ENCODE measurements at places on chromosomes 2 and 18. TPM values are rescaled to one million over a fixed set of nuclear protein-coding genes. Genes with fewer than 3 reads are reported as not detected.
A peak's percentile ranks its signal among the peaks of the same experiment; 100 is the strongest.

DNA sequence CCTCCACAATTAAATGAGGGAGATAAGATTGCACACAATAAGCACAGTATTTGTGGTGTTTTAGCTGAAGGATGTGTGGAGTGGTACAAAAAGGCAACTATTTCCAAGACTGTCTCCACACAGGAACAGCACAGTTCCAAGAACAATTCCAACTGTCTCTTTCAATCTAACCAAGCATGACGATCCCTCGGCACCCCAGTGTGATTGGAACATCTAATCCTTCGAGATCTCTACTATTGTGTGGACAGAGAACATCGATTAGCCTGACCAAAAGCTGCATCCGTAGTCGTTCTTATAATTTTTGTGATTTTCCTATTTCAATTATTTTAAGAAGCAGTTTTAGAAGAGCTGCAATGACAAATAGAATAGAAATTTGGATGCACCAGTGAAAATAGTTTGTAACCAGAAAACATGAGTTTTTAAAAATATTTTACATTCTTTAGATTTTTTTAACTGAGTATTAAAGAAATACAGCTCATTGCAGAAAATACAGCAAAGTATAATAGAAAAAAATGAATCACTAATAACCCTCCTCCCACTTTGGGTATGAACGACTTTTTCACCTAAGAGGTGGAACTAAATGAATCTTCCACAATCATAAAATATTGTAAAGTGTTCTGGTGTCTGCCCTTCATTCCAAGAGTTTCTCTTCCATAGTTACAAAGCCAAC lies 76.4 kb upstream of the CABLES1 start:
- no peak for DNase-seq
- H3K27me3 ChIP-seq = no peaks in the 10 kb centered on the region
- H3K27ac ChIP-seq = no peak overlapping the region
- no peak overlapping the region for H3K4me3 ChIP-seq
- no peaks in the 10 kb centered on the region for H3K4me1 ChIP-seq

DNA sequence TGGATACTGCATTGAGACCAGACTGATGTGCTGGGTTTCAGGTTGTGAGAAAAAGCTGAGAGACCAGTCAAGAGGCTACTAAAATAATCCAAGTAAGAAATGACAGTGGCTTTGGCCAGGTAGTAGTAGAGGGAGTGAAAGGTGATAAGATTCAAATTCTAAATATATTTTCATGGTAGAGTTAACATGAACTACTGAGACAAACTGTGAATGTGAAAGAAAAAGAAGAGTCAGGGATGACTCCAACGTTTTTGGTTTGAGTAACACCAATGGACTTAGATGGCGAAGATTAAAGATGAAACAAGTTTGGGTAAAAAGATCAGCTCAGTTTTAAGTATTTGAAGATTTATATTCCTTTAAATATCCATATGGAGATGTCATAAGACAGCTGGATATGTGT lies 209.4 kb downstream of the ZEB2 start:
- no peak overlapping the region for H3K27ac ChIP-seq
- H3K27me3 ChIP-seq = no peaks in the 10 kb centered on the region
- no peak overlapping the region for H3K4me3 ChIP-seq
- DNase-seq = no peak
- H3K4me1 ChIP-seq = no peaks in the 10 kb centered on the region

DNA sequence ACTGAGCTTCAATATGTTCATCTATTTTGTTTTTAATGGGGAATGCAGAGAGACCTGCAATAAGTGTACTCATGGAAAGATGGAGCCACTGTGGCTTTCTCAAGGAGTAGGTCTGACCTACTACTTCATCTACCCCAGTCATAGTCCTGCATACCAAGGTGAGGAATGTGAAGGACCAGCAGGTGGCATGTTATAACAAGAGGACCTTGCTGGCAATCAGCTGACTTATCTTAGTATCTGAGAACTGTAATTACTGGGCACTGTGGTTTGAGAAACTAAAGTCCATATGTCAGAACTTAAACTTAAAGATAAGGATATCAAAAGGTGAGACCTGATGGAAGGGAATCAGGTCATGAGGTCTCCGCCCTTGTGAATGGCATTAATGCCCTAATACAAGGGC lies 1104.2 kb downstream of the BCL11A start:
- no peak overlapping the region for H3K27ac ChIP-seq
- H3K4me1 ChIP-seq = no peaks in the 10 kb centered on the region
- no peaks in the 10 kb centered on the region for H3K36me3 ChIP-seq
- DNase-seq = no peak

GRCh38 chr18:48152549-48152948 lies 222.1 kb upstream of the SMAD2 start:
- no peaks in the 10 kb centered on the region for H3K27me3 ChIP-seq
- no peaks in the 10 kb centered on the region for H3K36me3 ChIP-seq
- no peak for DNase-seq

DNA sequence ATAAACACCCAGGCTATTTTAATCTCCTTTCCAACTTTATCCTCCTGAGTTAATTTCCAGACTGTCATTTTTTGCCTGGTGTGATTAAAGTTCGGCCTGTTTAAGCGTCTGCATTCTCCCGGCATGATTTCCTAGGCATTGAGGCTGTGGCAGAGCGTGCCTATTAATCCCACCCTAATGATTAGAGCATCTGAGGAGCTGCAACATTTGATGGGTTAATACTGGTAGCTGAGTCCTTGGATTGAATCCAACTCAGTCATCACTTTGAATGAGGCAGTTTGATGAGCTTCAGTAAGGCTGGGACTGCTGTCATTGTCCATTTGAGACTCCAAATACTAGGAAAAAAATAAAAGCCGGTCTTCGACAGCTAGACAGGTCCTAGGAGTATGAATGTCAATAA lies 882.5 kb downstream of the SLC4A3 start:
- H3K36me3 ChIP-seq = no peaks in the 10 kb centered on the region
- H3K27me3 ChIP-seq = no peaks in the 10 kb centered on the region
- no peak overlapping the region for H3K4me3 ChIP-seq
- no peak overlapping the region for H3K27ac ChIP-seq
- H3K4me1 ChIP-seq = no peaks in the 10 kb centered on the region

Gene PSMD1
- total RNA-seq = 176 TPM

GRCh38 chr2:218435003-218435982 lies 16.4 kb downstream of the VIL1 start:
- no peak overlapping the region for H3K4me3 ChIP-seq
- no peaks in the 10 kb centered on the region for H3K36me3 ChIP-seq
- no peak overlapping the region for H3K27ac ChIP-seq
- DNase-seq = no peak
- H3K4me1 ChIP-seq = no peaks in the 10 kb centered on the region

Gene BCL2
- 60.5 TPM for total RNA-seq

DNA sequence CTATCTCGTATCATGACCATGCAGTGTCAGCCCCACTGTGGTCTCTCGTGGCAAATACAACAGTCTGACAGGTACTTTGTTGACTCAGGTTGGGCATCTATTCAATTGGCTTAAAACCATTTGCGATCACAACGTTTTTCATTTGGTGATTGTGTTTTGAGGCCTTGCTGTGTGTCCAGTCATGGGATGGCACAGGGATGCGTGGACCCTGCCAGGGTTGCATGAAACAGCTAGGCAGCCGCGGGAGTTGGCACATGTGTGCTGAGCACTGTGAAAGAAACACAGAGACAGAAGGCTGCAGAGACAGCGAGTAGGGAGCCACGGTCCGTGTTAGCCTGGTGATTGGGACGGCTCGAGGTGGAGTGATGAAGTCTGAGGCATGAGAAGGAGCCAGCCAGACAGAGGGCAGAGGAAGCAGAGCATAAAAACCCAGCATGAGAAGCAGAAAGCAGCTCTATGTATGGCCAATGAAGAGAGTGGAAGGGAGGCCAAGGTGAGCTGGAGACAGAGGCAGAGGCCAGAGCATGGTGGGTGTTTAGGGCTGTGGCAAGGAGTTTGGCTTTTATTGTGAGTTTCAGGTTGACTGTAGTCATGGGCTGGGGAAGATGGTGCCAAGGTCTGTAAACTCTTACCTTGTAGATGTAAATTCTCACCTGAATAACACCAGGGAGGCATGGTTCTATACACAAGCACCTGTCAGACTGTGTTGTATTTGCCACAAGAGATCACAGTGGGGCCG lies 31.8 kb upstream of the IL1R1 start:
- no peaks in the 10 kb centered on the region for H3K4me1 ChIP-seq
- no peak for DNase-seq
- no peaks in the 10 kb centered on the region for H3K27me3 ChIP-seq
- no peak overlapping the region for H3K4me3 ChIP-seq

DNA sequence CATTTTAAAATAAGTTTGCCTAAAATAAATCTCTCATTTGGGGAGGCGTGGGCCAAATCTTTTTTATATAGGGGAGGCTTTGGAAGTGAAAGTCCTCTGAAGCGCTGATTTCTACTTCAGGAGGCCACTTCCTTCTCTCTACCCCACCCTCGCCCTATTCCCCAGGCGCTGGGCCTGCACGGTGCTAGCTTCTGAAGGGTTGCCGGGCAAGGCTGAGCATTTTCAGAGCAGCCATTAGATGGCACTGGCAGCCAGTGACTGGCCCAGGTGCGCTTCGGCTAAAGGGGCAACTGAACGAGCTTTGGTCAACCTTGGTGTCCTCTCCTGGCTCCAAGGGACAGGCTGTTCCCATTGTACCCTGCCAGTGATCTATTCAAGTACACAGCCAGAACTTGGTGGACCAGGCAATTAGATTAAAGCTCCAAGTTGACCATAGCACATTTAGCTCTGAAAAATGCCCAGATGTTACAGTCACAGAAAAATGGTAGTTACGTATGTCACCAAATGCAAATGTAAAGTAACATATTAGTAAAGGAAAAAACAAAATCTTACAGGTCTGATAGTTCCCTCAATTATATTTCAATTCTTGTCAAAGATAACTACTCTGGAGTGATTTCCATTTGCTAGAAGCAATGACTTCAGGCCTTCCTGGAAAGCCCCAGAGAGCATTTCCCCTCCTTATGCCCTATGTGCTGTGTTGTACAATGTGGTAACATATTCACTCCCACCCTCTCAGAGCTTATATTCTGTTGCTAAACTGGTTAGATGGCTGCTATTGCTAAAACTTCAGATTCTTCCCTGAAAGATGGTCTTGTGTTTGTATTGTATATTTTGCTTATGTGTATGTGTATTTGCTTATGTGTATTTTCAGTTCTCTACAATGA lies 2.1 kb downstream of the POMC start:
- peaks cover 15% of the 10 kb centered on the region for H3K27me3 ChIP-seq
- H3K27ac ChIP-seq = no peak overlapping the region
- DNase-seq = peak; percentile 31
- peaks cover 11% of the 10 kb centered on the region for H3K4me1 ChIP-seq

DNA sequence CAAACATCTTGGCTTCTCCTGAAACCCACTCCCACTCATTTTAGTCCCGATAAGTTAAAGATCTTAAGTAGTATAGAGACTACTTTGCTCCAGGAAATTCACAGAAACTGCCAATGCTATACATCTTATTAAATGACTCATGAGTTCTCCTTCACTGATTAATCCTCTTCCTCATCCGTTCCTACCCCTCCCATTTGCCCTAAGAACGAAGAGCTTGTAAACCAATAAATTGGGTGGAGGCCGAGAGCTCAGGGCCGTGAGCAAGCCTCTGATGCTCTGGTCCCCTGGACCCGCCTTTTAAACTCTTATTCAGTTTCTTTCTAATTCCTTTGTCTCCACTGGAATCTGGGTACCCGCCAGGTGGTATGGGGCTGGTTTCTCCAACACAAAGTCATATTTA lies 68.6 kb downstream of the METTL8 start:
- H3K27me3 ChIP-seq = no peaks in the 10 kb centered on the region
- no peak overlapping the region for H3K27ac ChIP-seq
- no peak overlapping the region for H3K4me3 ChIP-seq

- H3K27ac ChIP-seq = no peak overlapping the region
- H3K4me3 ChIP-seq = no peak overlapping the region
- no peaks in the 10 kb centered on the region for H3K4me1 ChIP-seq
- H3K36me3 ChIP-seq = no peaks in the 10 kb centered on the region
- no peak for DNase-seq
Observed at GRCh38 chr18:53567929-53568574, 656.4 kb downstream of the MBD2 start.

- no peaks in the 10 kb centered on the region for H3K27me3 ChIP-seq
- no peaks in the 10 kb centered on the region for H3K4me1 ChIP-seq
- H3K4me3 ChIP-seq = no peak overlapping the region
- DNase-seq = no peak
Observed at GRCh38 chr2:104583811-104584210, 270.1 kb upstream of the POU3F3 start.

- no peak overlapping the region for H3K27ac ChIP-seq
- no peaks in the 10 kb centered on the region for H3K4me1 ChIP-seq
- H3K4me3 ChIP-seq = no peak overlapping the region
- DNase-seq = no peak
- H3K27me3 ChIP-seq = peaks cover 8% of the 10 kb centered on the region
- H3K36me3 ChIP-seq = no peaks in the 10 kb centered on the region
Observed at GRCh38 chr2:131425231-131425941, 50.5 kb upstream of the TUBA3D start.

DNA sequence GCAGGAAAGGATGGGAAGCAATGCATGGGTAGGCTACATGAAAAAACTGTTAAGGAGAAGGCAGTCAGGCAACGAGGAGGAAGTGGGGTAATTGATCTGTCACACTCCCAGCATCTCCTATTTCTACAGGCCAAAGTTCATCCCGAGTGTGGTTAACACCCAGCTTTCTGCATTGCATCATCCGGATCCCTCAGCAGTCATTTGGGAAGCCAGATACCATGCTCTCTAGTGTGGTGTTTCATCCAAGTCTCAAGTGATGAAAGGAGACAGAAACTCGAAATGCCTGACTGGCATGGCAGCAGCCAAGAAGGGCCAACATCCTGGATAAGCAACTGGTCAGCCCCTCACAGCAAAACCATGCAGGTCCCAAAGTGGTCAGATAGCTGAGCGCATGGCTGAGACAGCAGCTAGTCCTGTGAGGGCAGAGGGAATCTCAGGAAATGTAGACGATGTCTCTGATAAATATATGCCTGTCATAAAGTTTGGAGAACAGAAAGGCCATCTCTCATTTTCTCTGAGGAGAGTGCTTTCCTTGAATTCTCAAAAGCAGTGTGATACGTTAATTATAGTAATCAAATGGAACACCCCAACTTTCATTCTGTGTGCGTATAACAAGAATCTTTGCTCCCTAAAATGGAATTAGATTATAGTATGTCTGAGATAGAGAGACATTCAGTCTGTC lies 24.8 kb upstream of the HNRNPA3 start:
- no peak overlapping the region for H3K27ac ChIP-seq
- no peak for DNase-seq
- no peaks in the 10 kb centered on the region for H3K36me3 ChIP-seq
- no peaks in the 10 kb centered on the region for H3K4me1 ChIP-seq

Gene AMMECR1L
- 23.4 TPM for total RNA-seq

Gene GCG
- not detected for total RNA-seq

GRCh38 chr2:132623096-132623839 lies 46.7 kb downstream of the LYPD1 start:
- H3K27me3 ChIP-seq = no peaks in the 10 kb centered on the region
- H3K4me3 ChIP-seq = no peak overlapping the region
- H3K27ac ChIP-seq = no peak overlapping the region
- no peak for DNase-seq

- H3K27me3 ChIP-seq = no peaks in the 10 kb centered on the region
- H3K4me1 ChIP-seq = no peaks in the 10 kb centered on the region
- H3K27ac ChIP-seq = no peak overlapping the region
- no peaks in the 10 kb centered on the region for H3K36me3 ChIP-seq
- no peak for DNase-seq
Observed at GRCh38 chr2:181857483-181857882, 34.0 kb upstream of the ITPRID2 start.

GRCh38 chr2:152710713-152711112 lies 6.5 kb downstream of the PRPF40A start:
- peaks cover 16% of the 10 kb centered on the region for H3K4me1 ChIP-seq
- no peak for DNase-seq
- no peak overlapping the region for H3K4me3 ChIP-seq
- no peaks in the 10 kb centered on the region for H3K27me3 ChIP-seq
- H3K36me3 ChIP-seq = peaks cover 16% of the 10 kb centered on the region

- H3K27me3 ChIP-seq = peaks cover 6% of the 10 kb centered on the region
- H3K4me1 ChIP-seq = no peaks in the 10 kb centered on the region
- DNase-seq = no peak
- H3K36me3 ChIP-seq = no peaks in the 10 kb centered on the region
- no peak overlapping the region for H3K4me3 ChIP-seq
Observed at GRCh38 chr2:68342470-68342869, 22.6 kb upstream of the PLEK start.
